CD4-positive, alpha-beta T cell treated with Interferon alpha-2 for 1 hour (primary cell): ENCODE measurements at places on chromosomes 1 and 21.

- DNase-seq = no peak
Measured at GRCh38 chr1:191152776-191153175, 675.1 kb upstream of the BRINP3 start.

- DNase-seq = no peak
Measured at GRCh38 chr1:111732718-111733117, 6.5 kb downstream of the INKA2 start.

DNA sequence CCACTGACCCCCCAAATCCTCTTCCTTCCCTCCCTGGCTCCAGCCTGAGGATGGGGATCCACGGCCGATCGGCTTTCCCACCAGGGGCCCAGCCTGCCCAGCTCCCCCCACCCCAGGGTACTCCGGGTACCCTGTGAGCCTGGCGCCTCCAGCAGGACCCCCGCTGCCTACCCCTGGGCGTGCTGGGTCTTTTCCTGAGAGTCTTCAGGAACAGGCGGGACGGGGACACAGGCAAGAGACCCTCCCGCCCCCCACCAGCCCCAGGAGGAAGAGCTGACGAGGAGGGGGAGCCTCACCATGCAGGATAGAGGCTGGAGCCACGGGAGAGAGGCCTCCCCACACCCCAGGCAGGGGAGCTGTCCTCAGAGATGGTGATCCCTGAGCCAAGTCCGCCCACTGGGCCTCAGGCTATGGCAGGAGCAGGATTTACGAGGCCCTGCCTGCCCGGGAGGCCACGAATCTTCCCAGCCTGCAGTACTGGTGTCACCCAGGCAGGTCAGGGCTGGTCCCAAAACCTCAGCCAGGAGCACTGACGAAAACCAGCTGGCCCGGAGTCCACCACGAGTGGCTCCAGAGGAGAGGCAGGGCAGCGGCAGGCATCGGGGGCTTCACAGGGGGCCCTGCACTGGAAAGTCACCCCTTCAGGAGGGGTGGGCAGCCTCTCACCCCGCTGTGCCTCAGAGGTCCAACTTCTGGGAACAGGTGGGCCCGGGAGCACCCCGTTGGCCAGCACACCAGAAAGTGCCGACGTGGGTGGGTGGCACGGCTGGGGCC lies 58.0 kb downstream of the MEGF6 start:
- DNase-seq = no peak

- no peak for DNase-seq
Measured at GRCh38 chr1:235597867-235598553, 51.6 kb downstream of the GNG4 start.

GRCh38 chr21:46295996-46296752 lies 10.0 kb downstream of the YBEY start:
- DNase-seq = peak; percentile 60

DNA sequence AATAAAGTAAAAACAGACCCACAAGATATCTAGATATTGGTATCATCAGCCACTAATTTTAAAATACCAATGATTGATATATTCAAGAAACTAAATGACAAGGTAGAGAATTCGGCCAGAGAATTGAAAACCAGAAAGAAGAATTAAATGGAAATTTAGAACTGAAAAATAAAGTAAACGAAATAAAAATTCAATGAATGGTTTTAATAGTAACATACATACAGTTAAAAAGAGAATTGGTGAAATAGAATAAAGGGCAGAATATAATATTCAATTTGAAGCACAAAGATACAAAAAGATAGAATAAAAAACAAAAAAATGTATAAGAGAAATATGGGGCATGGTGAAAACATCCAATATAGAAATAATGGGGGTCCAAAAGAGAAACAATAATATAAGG lies 64.0 kb upstream of the GUCA2B start:
- no peak for DNase-seq

DNA sequence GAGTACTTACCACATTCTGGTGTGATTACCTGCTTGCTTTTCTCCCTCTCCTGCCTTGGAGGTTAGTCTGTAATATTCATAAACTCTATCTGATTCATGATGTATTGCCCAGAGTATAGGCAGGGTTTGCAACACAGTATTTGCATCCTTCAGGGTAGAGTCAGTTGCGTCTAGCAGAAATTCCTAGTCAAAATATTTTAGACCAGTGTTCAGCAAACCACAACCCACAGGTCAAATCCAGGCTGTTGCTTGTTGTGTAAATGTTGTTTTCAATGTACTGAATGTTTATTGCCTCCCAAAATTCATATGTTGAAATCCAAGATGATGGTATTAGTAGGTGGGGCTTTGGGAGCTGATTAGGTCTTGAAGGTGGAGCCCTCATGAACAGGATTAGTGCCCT lies 82.9 kb downstream of the NGF start:
- DNase-seq = no peak

GRCh38 chr21:28892199-28893111 lies 100.2 kb downstream of the LTN1 start:
- no peak for DNase-seq

- peak; percentile 82 for DNase-seq
Measured at GRCh38 chr1:155277902-155278688, 832 bp downstream of the HCN3 start.

- no peak for DNase-seq
Measured at GRCh38 chr1:201539561-201540431, 869 bp downstream of the NAV1 start.

DNA sequence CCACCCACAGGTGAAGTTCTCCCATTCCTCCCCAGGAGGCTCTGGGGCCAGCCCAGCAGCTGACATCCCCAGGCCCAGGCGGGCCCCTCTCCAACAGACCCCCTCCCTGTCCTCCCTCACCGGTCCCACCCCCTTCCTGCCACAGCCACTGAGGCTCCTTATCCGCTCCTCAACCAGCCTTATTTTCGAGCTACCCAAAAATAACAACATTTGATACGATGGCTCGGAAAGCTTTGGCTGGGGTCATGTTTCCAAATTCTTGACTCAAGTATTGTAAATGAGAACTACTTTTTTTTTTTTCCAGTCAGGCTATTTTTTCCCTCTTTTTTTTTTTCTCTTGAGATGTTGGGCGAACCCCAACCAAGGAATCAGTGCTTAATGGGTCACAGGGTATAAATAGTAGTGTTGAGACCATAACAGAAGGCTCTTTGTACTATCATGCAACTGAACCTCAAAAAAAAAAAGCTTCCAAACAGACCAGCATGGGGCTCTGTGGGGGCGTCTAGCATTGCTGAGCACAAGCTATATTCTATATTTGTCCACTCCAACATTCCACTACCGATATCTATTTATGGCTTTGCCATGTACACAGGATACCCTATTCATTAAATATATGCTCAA lies 27.2 kb downstream of the IRF2BP2 start:
- no peak for DNase-seq

DNA sequence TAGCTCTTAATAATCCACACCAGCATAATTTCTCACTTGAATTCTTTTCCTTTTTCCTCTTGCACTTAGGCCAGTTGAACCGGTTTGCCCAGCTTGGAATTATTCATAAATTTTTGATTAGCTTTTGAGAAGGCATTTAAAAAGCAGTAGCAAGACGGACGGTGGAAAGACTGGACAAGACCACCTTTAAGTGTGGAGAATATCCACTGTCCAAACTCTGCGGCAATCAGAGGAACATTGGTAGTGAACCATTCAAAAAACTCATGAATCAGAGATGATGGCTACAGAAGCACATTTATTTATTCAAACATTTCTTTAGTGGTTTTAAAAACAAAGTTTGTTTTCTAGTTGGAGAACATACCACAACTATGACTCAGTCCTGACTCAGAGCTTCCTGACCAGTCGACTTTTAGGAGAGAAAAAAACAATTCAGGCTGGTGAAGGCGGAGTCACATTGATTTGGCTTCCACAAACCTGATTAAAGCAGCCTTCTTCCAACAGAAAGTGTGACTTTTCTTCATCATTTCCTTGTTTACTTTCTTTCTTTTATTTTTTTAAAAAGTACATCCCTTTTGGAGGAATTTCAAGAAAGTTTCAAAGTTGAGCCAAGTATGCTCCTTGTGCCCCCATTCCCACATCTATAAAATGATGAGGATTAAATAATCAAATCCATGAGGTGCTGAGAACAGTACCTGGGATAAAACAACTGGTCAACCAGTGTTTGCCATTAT lies 128.8 kb downstream of the ADSS2 start:
- DNase-seq = peak; percentile 46

DNA sequence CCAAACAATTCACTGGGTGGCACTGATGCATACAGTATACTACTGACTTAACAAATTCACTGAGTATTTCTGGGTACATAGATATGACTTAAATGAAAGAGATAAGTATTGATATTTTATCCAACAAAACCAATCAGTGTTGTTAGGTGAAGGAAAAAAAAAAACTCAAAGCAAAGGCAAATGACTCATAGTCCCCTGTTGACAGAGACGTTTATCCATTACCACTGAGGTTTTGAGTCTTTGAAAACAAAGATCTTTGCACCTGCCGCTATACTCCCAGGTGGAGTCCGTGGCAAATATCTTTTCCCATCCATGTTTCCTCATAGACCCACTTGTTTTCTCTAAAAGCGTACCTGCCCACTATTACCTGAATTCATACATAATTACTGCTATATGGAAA lies 18.4 kb downstream of the DYNLT5 start:
- DNase-seq = no peak

GRCh38 chr1:160104486-160104885 lies 6.1 kb upstream of the IGSF8 start:
- no peak for DNase-seq

DNA sequence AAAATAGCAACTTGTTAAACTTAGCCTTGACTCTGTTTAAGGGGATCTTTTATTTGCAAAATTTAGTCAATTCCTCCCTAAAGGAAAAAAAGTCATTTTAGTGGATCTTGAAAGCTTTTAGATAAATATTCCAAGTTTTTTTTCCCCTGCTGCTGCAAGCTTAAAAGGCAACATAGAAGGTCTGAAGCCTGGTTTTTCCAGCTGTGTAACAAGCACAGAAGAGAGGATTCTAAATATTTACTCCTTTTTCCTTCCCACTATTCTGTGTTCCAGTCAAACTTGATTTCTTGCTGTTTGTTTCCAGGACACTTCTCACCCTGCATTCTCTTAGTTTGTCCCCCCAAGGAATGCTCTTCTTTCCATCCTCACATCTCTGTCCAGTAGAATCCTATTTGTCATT lies 86.7 kb downstream of the NFIA start:
- no peak for DNase-seq

DNA sequence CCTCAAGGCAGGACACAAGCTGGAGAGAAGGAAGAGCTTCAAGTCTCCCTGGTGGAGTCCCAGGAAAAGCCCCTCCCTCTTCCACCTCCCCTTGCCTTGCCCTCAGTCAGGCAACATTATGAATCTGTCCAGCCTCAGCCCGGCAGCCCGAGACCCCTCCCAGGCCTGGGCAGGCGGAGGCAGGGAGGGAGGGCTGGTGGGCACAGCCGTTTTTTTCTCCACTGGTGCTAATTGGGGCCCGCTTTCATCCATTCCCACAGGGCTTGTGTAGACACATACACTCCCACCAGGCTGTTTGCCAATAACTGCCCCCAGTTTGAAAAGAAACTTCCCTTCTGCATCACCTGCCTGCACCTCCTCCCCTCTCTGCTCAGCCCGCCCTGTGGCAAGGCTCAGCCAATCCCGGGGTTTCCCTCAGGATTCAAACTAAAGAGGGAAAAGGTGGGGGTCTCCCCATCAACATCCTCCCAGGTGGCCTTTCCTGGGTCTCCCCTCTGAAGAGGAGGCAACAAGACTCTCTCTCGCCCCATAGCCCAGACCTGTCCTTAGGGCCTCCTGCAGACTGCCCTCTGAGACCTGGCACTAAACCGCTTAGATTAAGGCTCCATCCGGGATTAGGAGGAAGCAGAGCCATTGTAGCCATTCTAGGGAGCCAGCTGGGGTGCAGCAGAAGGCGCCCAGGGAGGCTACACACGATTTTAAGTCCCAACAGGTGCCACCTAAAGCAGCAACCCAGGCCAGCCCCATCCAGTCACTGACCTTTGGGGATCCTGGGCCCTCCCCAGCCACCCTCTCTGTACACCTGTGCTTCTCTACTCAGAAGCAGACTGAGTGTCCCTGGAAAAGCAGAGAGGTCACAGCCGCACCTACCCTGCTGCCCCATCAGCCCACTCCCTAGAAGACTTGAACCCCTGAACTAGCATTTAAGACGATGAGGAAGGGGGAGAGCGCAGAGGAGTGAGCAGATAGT lies 3.5 kb downstream of the IGSF9 start:
- DNase-seq = no peak

GRCh38 chr1:201510734-201511133 lies 3.8 kb upstream of the CSRP1 start:
- no peak for DNase-seq

DNA sequence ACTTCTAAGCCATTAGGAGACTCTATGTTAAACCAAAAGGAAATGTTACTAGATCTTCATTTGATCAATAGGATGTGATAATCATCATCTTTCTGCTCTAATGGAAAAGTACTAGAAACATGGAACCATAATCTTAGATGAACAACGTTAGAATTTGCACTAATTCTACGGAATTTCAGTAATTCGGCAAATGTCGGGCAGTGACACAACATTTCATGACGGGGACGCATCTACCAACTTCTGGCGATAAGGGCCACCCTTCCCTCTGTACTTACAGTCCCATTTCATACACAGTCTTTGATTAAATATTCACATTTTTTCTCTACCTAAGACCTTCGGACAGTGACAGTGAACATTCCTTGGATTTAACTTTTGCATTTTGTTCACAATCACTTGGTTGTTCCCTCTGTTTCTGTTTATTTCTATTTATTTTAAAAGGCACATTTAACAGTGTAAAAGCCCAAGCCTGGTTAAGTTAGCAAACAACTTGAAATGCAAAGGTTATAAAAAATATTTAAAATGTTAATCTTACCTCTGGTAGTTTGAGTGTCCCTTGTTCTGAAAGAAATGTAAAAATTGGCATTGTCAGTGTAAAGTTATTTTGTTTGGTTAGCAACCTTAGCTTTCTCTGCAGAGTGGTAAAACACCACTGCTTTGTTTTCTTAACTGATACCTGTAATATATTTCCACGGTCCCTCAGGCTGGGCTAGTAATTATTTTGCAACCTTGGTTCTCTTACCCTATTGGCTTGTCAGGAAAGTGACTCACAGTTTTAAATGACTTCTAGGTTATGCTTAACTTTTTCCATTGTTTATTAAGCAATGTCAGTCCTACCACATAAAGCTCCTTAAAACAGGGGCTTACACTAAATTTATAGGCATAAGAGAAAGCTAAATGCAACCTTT lies 276.9 kb downstream of the VAV3 start:
- no peak for DNase-seq

GRCh38 chr1:223041481-223041880 lies 101.6 kb downstream of the TLR5 start:
- no peak for DNase-seq

GRCh38 chr1:55965981-55966461 lies 613.3 kb downstream of the PLPP3 start:
- DNase-seq = no peak

- peak; percentile 74 for DNase-seq
Measured at GRCh38 chr1:174964261-174964971, 35.3 kb upstream of the CACYBP start.

DNA sequence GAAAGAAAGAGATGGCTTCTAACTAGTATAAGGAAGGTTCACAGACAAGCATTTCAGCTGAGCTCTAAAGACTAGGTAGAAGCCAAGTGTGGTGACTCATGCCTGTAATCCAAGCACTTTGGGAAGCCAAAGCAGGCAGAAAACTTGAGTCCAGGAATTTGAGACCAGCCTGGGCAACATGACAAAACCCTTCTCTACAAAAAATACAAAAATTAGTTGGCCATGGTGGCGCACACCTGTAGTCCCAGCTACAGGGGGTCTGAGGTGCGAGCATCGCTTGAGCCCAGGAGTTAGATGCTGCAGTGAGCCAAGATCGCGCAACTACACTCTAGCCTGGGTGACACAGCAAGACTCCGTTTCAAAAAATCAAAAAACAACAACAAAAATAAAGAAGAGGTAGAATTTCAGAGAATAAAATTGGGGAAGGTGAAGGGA lies 27.8 kb downstream of the FBXO42 start:
- no peak for DNase-seq

- no peak for DNase-seq
Measured at GRCh38 chr21:44616591-44616926, 4.7 kb downstream of the KRTAP10-8 start.
